ENCODE measurements at places on chromosomes 2 and 18.

- no peak for DNase-seq
Measured at GRCh38 chr2:241818229-241818942, 9.4 kb downstream of the NEU4 start.

DNA sequence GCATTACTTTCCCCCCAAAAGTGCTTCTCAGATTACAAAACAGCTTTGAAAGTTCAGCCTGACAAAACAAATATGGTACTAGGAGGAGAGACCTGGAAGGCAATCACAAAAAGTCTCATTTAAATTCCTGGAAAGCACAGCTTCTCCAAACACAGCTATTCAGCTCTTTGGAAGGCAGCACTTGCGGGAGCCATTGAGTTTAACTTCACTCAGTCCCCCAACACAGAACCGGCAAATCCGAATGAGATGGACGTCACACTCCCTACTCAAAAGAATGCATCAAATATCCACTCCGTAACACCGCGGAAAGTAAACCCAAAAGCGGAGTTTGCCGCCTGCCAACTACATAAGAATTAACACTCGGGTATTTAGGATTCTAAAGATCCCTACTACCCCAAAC, 638 bp downstream of the ST6GAL2 start:
- no peak for DNase-seq

DNA sequence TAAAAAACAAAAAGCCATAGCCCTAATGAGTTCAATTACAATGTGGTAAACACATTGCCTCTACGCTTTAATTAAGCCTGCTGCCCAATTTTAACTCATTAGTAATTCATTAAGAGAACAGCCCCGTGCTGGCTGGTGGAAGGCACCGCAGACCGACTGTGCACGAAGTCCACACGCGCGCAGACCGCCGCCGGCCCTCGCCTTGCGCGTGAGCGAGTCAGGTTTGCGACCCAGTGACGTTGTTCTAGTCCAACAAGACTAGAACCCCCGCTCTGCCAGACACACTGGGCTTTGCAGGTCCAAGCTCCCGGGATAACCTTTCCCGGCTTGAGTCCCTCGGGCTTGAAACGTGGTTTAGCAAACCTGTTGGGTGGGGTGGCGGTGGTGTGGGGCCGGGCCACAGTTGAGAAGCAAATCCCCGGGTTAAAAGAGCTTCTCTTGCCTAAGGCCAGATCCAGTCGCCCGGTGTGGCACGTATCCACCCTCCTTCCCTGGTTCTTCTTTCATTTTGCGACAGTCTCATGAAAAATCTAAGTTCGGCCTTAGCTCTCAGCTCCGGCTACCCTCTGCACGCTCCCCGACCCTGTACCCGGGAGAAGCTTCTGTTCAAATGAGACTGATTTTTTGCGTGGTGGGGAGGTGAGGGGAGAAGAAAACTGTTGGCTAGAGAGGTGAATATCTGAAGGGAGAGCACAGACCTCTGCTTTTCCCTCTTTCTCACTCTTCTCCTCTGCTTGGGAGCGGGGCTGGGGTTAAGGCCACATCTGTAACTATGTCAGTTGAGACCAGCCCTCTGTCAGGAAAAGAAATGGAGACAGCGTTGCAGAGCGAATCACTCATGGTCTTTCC, 11.1 kb upstream of the SKOR2 start:
- no peak for DNase-seq

DNA sequence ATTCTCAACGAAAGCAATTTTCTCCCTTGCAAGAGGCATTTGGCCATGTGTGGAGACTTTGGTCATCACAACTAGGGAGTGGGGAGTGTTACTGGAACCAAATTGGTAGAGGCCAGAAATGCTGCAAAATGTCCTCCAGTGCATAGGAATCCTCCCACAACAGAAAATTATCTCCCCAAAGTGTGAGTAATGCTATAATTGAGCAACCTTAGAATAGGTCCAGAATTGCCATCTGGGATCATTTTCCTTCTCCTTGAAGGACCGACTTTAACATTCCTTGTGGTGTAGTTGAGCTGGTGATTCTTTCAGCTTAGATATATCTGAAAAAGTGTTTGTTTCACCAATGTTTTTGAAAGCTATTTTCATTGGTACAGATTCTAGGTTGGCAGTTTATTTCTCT, 111.2 kb upstream of the SMIM21 start:
- no peak for DNase-seq

GRCh38 chr18:49591271-49591670, 29.4 kb downstream of the LIPG start:
- DNase-seq: no peak

GRCh38 chr2:147826278-147827087, 18.3 kb upstream of the ACVR2A start:
- DNase-seq: no peak

DNA sequence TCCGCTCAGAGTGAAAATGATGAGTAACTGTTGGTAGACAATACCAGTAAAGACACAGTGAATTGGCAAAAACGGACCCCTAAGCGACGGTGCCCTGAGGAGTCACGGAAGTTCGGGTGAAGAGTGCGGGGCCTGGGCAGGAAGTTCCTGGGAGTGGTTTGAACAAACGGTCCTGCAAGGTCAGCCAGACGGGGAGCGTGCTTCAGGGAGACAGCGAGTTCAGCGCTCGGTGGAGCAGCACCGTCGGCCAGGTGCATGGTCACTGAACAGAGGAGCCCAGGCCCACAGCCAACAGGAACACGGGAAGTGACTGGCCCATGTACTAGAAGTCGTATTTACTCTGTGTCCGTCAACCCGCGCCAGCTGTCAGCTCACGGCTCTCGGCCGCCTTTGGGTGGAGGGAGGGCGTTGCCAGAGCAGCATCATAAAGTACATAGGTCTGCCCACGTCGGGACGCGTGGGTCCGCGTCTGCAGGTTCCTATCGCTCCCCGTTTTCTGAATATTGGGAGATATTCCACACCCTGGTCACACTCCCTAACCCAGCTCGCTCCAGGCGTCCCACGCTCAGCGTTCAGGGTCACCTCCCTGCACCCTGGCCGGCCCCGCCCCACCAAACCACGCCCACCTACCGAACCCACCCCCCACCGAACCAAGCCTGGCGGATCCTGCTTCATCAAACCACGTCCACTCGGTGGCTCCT, 75.6 kb upstream of the UXS1 start:
- DNase-seq: peak; percentile 56

GRCh38 chr18:49460976-49461601, 644 bp upstream of the DYM start:
- DNase-seq: no peak

- no peak for DNase-seq
Measured at GRCh38 chr2:12302140-12302539, 414.6 kb upstream of the TRIB2 start.

DNA sequence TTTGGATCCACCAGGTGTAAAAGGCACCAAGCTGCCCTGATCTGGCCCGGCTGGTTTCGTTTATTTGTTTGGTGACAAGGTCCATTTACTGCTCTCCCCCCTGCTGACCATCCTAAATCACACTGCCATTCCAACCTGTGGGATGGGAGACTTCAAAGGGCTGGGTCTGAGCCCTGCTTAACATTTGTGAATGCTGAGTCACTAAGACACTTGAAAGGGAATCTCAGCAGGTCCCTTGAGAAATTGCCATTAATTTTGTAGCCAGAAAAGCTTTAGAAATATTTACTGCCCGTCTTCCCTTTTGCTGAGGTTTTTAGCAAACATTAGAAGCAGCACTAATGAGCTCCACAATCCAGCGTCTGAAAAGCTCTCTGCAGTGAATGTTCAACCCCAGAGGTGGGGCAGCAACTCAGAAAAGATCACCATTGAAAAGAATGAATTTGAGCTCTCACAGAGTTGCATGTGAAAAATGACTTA, 133.8 kb downstream of the ARL4C start:
- DNase-seq: no peak

GRCh38 chr18:13608791-13609532, 117.4 kb downstream of the FAM210A start:
- no peak for DNase-seq

DNA sequence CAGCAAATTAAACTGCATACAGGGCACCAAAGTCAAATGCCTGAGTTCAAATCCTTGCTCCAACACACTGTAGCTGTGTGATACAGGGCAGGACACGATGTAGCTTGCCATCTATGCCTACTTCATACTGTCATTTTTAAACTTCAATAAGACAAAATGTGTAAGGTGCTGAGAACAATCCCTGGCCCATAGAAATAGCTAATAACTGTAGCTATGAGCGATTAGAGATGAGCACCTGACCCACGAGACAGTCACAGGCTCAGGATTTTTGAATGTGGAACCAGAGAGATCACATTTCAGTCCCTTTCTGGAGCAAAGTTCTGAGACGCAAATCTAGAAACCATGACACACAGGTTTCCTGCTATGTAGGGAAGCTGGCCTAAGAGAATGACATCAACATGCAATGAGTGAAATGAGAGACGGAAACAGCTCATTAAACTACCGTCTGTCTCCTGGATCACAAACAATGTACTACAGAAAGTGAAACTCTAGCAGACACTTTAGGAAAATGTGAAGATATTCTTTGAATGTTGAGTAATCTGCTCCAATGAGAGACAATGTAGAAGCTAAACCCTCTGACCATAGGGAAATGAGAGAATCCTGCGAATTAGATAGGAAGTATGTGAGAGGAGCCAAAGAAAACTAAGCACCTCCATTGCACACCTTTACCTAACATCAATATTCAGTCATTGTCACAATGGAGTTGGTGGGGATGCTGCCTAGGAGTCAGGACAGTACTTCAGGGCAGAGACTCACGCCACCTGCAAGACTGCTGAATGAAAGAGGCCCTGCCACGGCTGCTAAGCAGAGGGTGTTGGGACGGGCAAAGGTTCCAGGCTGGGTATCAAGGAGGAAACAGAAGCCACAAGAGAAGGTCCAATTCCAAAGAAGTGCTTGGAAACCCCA, 25.5 kb downstream of the B4GALT6 start:
- DNase-seq: no peak
